AG04450 (cell line): ENCODE measurements at places on chromosomes 3 and 15. TPM values are rescaled to one million over a fixed set of nuclear protein-coding genes. Genes with fewer than 3 reads are reported as not detected.

- DNase-seq = no peak
These were observed 202.5 kb downstream of the LSAMP start for GRCh38 chr3:116242825-116243224.

The USP3 gene
- polyA plus RNA-seq = 24.0 and 30.7 TPM in 2 replicates

The CCNB2 gene
- 19.7 and 25.9 TPM in 2 replicates for polyA plus RNA-seq

The ERC2 gene
- 0.06 and 0.07 TPM in 2 replicates for polyA plus RNA-seq

GRCh38 chr3:104717828-104718196 is 648.9 kb upstream of the ALCAM start:
- DNase-seq = no peak

The A4GNT gene
- polyA plus RNA-seq = not detected in 2 replicates

- DNase-seq = no peak
These were observed 789.2 kb downstream of the DIPK2A start for GRCh38 chr3:144760831-144761230.

The CHRD gene
- 0.11 and 0.12 TPM in 2 replicates for polyA plus RNA-seq

DNA sequence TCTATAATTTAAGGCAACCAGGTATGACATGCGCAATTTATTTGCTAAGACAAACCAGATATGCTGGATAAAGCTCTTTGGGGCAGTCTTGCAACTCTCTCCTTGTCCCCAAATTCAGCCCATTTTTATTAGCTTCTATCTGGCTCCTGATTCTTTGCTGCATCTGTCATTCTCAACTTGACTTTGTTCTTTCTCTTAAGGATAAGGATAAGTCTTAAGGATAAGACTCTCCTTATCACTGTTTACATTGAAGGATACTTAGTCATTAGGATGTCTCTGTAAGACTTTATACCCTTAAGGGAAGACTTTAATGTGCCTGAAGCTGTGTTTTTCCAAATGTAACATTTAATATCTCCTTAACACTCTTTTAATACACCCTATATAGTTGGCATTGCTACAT is 49.2 kb downstream of the ALCAM start:
- DNase-seq = no peak

DNA sequence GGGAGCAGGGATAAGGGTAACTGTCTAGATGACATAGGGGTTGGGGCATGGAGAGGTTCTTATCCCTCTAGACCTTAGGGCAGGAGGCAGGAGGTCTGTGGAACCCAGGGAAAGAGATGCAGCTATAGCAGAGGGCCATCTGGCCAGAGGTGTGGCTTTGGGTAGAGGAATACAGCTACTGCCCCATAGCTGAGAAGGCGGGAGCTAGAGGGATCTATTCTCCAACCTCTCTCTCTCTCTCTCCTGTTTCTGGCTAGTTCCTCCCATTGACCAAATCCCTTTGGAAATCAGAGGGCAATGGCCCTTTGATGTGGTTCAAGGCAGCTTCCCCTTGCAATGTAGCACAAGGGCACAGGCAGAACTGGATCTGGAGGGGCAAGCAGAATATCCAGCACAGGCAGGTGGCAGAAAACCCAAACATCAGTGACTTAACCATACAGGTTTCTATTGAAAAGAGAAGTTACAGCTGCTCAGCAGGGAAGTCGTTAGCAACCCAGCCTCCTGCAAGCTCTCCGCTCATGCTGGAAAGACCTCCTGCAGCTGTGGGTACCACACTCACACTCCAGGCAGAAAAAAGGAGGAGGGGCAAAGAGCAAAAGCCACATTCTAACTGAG is 22.3 kb upstream of the LMOD3 start:
- no peak for DNase-seq

DNA sequence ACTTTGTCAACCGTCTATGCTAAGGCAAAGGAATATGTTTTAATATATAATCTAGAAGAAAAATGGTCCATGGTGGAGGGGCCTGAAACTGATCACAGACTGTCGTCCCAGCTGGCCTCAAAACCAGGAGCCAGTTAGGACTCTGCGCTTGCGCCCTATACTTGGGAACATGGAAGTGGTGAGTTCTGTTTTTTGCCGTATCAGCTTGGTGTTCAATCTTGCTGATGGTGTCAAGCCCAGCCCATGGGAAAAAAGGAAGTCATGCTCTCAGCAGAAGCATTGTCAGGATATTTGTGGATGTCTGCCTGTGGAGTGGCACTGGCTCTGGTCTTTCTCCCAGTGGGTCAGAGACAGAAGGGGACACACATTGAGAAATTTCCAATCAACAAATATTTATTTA is 342.0 kb upstream of the CTDSPL start:
- no peak for DNase-seq

The HOMER2 gene
- 0.61 and 1.1 TPM in 2 replicates for polyA plus RNA-seq

DNA sequence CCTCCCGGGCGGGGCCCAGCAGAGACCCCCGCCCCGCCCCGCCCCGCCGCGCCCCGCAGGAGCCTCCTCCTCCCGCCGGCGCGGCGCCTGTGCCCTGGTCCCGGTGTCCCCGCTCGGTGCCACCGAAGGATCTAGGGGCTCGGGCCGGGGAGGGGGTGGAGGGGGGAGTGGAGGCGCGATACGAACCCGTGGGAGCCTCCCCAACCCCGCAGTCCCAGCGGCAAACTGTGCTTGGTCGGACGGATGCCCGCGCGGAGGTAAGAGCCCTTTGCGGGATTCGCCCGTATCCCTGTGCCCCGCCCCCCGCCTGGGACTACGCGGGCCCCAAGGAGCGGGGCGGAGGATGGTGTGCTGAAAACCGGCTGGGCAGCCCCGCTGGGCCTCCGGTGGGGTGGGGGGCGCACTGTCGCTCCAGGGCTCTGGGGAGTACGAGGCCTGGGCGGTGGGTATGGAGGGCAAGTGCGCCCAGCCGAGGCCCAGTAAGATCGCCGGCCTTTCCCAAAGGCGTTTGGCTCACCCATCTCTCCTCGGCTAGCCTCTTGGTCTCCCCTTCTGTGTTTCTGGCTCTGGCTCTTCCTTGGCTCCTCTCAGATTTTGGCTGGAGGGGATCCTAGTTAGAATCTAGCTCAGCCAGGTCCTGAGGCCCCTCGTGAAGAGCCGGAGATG is 65.6 kb upstream of the POLG start:
- no peak for DNase-seq

The DCBLD2 gene
- polyA plus RNA-seq = 158 and 202 TPM in 2 replicates

The ROPN1 gene
- polyA plus RNA-seq = 0.25 and 0.29 TPM in 2 replicates

DNA sequence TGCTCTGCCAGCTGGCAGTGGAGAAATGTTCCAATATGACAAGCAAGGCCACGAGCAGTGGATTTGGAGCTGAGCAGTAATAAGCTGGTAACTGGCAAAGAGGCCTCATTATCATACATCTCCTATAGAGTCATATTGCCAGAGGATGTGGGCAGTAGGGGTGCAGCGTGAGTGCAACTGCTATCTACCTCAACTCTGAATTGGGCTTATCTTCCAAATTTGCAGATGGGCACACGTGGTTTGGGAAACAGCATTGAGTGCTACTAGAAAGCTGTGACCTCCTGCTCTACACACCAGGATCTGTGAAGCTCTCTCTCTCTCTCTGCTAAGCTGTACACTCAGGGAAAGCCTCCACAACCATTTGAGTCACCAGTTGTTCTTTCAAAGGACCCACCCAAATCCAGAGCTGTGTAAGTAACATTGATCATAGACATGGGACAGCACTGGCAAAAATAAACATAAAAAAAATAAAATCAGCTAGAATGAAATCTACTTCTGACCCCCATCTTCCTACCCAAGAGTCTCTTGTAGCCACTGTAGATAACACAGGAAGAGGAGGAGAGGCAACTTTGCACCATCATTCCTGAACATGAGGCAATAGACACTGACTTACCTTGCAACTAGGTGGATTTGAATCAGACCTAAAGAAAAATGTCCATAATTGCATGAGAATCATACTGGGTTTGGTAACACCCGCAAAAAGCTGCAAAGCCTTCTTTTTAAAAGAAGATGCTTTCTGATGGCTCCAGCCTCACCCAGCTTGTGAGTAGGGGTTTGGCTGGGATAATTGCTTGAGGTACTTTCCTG is 82.9 kb upstream of the THBS1 start:
- no peak for DNase-seq

DNA sequence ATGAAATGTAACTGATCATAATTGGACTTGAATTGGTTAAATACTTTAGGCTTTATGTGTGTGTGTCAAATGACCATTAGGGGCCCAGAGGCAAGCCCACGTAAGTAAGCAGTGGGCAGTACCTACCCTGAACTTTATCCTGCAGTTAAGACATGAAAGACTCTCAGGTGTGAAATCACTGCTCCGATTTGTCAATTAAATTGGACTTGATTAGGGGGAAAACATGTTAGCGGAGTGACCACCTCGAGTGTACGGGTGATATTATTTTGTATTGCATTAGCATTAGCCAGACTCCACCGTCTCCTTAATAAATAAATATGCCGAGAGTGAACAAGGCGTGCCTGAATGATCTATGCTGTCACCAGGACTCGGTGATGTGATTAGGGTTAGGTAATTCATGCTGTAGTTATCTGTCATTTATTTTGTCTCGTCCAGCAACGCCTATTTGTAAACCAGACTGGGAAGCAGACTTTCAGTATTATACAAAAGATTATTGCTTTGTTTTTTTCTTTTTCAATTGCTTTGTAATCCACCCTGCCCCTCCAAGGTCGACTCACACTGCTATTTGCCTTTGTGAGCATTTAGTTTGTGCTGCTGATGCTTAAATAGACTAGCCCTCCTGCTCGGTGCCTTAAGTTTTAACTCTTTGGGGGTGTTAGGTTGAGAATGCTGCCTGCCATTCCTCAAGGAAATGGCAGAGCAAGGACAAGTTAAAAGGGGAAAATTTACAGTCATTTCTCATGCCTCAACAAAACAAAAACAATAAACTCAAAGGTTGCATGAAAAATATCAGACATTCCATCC is 1.8 kb downstream of the RBMS3 start:
- DNase-seq = no peak

- no peak for DNase-seq
These were observed 1.9 kb downstream of the ALDH1A2 start for GRCh38 chr15:58063614-58064013.

- DNase-seq = no peak
These were observed 19.8 kb downstream of the MEGF11 start for GRCh38 chr15:66233487-66234415.

The FGD5 gene
- polyA plus RNA-seq = not detected in 2 replicates

- DNase-seq = no peak
These were observed 221.4 kb downstream of the TLE3 start for GRCh38 chr15:69876064-69876940.

DNA sequence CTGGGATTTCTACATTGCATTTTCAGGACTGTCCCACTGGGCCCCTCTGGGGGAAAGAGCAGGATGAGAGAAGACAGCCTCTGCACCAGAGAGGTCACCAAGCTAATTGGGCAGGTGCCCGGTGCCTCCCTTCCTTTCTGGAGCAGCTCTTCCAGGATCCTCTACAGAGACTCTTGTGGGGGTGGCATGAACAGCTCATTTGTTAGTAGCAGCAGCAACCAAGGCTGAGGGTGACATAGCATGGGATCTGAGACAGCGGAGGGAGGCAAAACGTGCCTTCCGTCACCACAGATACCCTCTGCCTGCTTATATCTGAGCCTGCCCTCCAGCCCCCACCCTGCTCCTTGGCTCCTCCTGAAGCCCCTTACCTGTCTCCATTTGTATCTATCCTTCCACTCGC is 83.1 kb upstream of the OXTR start:
- no peak for DNase-seq

GRCh38 chr3:46479021-46479420 is 14.3 kb upstream of the LTF start:
- DNase-seq = no peak

- DNase-seq = no peak
These were observed 126.7 kb upstream of the PHLDB2 start for GRCh38 chr3:111732252-111732879.

DNA sequence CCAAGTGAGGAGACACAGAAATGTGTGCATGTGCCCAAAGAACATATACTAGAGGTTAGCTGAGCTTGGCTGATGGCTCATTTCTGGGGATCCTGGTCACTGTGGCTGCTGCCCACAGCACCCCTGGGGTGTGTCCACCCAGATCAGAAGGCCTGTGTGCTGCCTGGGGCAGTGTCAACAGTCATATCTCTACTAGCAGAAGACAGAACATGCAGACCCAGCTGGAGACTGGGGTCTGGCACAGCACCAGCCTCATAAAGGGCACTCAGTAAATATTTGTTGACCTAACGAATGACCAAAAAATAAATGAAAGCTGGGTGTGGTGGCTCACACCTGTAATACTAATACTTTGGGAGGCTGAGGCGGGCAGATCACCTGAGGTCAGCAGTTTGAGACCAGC is 16.4 kb downstream of the CHRNA3 start:
- no peak for DNase-seq

- DNase-seq = no peak
These were observed 9.2 kb downstream of the CD86 start for GRCh38 chr3:122064326-122064725.

DNA sequence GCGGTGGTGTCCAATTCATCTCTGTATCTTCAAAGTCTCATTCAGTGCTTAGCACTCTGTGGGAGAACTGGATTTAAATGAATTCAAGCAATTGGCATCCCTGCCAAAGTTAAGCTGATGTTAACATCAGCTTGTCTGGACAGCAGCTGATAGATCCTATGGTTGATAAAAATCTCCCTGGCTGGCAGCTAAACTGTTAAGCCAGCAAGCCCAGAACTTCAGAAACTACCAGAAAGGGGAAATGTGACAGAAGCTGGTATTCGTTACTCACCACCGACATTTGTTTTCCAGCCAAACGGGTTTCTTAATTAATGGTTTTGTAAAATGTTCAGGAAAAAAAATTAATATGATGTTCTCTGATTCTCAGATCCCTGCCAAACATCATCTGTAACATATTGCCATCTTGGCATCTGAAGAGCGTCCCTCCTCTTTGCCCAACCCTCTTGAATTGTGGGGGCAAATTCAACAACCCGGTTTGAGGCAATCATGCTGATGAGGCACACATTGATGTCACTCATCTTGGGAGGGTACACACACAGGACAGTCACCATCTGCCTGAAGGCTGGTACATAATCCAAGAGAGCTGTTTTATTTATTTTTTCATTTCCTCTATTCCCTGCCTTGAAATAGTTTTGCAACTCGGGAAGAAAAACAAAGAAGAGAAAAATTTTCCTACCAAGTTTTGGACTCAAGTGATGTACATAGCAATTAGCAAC is 76.3 kb upstream of the ABHD17C start:
- DNase-seq = no peak

- no peak for DNase-seq
These were observed 42.8 kb upstream of the FEZF2 start for GRCh38 chr3:62416144-62416543.

DNA sequence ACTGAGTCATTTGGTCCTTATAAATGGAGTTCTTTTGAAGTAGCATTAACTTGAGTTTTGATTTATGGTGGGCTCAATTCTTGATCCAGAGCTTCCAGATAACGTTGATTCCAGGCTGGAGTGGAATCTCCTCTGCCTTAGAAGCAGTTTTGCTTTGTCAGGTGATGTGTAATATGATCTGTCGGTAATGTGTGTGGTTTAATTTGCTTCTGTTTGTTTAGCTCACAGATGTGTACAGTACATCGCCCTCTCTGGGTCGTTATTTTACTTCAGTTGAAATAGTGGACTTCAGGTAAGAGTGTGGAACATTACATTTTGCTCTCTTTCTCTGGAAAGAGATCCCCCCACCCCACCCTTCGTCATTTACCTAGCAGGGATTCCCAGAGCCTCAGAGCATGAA is 23.1 kb downstream of the C3orf52 start:
- no peak for DNase-seq

GRCh38 chr3:19347671-19348070 is 199.4 kb downstream of the KCNH8 start:
- no peak for DNase-seq

GRCh38 chr15:78004919-78005634 is 72.4 kb downstream of the TBC1D2B start:
- peak; percentile 83 for DNase-seq

- no peak for DNase-seq
These were observed 44.8 kb downstream of the STRIT1 start for GRCh38 chr3:155248531-155249187.

GRCh38 chr3:71203727-71204488 is 379.6 kb downstream of the FOXP1 start:
- no peak for DNase-seq

The P3H2 gene
- 23.8 and 32.6 TPM in 2 replicates for polyA plus RNA-seq
